Endodermal cell (in vitro differentiated cells): ENCODE measurements at places on chromosomes 12 and 14.

DNA sequence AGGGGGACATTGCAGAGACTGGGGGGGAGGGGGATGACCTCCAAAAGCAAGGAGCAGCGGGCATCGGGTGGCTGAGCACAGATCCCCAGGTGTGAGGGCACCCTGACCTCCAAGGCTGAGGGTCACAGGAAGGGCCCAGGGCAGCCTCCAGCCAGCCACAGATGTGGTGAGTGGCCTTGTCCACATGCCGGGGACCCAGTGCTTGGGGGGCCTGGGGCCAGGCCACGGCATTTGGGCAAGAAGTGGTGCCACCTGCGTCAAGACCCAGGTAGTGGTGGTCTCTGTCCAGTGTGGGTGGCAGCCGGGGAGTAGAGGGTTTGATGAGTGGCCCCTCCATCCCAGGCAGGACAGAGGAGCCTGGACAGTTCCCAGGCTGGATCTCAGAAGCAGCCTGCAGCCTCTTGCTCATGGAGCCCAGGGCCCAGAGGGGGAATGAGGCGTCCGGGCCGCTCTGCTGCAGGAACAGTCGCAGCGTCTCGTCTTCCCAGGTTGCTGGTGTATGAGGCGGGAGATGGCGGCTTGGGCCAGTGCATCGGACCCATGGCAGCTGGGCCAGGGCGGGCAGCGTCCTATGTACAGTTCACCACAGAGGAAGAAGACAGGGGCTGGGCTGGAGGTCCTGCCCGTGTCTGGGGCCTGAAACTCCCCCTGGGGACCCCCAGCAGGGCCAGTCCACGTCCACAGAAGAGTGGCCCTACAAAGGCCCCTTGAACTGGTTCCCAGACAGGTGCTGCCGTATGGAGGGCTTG lies 33.5 kb downstream of the CCNK start:
- H3K27me3 ChIP-seq: no peaks in the 10 kb centered on the region
- H3K4me3 ChIP-seq: no peak overlapping the region
- no peaks in the 10 kb centered on the region for H3K4me1 ChIP-seq

DNA sequence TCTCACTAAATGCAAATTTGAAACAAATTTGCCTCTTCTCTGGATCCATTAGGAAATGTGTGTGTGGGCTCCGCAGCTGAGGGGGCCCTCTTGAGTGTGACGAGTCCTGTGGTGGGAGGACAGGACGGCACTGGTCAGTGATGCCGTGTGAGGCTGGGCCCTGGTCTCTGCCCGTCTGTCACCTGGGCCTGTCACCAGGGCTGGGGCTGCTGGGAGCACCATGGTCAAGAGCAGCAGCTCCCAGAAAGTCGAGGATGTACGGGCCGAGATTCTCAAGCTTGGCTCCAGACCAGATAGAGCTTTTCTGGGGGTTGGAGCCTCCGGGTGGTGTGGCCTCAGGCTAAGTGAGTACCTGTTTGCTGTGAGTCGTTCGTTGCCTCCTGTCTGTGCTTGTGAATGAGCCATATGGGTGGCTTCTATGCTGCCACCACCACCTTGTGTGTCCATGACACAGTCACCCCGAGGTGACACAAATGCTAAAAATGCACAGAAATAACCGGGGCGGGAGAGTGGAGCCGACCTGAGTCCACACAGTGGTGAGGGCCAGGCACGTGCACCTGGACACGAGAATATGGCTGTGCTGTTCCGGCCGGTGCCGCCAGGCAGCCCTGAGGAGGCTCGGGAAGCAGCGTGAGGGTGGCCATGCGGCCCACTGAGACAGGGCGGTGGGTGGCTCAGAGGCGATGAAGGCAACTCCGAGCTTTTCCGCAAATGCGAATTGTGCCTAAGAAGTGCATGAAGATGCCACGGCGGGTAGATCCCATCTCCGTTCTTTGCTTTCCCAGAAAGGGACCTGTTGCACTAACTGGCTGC lies 8.7 kb downstream of the PGAM5 start:
- no peaks in the 10 kb centered on the region for H3K4me1 ChIP-seq
- H3K36me3 ChIP-seq: peaks cover 66% of the 10 kb centered on the region
- no peak overlapping the region for H3K27ac ChIP-seq
- DNase-seq: no peak

DNA sequence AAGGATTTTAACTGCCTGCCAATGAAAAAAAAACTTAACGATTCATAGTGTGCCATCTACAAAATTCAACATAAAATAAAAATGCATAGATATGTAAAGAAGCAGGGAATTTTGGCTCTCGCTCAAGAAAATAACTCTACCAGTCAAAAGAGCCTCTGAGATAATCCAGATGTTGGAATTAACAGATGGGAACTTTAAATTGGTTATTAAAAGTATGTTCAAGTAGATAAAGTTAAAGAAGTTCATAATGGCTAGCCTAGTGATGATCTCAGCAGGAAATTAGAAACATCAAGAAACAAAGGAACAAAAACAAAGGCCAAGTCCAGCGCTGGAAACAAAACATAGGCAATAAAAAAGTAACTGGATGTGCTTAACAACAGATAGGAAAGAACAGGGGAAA lies 23.1 kb downstream of the PIK3C2G start:
- no peaks in the 10 kb centered on the region for H3K4me1 ChIP-seq
- H3K4me3 ChIP-seq: no peak overlapping the region
- H3K27ac ChIP-seq: peak overlapping the region; percentile 12
- no peaks in the 10 kb centered on the region for H3K27me3 ChIP-seq
- H3K36me3 ChIP-seq: no peaks in the 10 kb centered on the region

DNA sequence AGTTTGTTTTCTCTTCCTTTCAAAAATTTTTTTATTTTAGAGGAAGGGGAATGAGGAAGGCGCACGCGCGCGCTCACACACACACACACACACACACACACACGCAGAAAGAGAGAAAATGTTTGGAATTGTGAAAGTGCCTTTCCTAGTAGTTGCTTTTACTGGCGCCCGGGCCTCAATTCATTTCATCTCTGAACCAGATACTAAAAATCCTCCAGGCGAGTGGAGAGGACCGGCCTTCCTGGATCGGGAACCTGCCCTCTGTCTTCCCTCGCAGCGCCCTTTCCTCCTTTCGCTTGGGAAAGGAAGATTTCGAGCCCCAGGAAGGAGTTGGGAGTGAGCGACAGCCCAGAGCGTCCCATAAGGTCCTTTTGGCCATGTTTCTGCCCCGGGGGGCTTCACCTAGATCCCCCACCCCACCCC lies 7.8 kb upstream of the TBX3 start:
- H3K27ac ChIP-seq: no peak overlapping the region
- peaks cover 19% of the 10 kb centered on the region for H3K4me1 ChIP-seq
- no peak for DNase-seq

GRCh38 chr12:84964048-84964447 lies 51.4 kb upstream of the SLC6A15 start:
- no peaks in the 10 kb centered on the region for H3K36me3 ChIP-seq
- H3K27me3 ChIP-seq: no peaks in the 10 kb centered on the region
- no peak for DNase-seq
- H3K4me3 ChIP-seq: no peak overlapping the region
- no peaks in the 10 kb centered on the region for H3K4me1 ChIP-seq
- H3K27ac ChIP-seq: no peak overlapping the region

DNA sequence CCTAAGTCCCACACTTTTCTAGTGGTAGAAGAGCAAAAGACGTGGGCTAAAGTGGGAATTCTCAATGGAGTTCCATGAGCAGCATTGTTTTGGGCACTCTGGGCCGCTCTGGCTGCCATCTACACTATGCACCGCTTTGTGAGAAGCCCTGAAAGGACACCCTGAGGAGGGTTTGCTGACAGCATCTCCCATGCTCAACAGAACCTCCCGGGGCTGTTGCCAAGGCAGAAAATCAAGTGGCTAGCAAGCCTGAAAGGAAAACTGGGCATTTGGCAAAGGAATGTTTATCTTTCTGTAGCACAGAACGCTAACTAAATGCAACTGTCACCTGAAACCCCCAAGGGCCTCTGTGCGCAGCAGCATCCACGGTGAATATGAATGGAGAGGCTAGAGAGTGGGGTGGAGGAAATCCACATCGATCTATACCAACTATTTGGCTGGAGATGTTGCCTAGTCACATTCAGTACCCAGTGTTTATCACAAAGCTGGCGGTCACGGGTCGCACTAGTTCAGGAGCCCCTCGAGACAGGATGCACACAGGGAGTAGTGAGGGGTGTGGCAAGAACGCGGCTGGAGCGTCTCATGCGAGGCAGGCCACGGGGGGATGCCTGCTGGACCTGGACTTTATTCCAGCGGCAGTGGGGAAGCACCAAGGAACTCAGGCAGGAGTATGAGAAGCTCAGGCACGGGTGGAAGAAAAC lies 14.2 kb downstream of the APPL2 start:
- peaks cover 8% of the 10 kb centered on the region for H3K36me3 ChIP-seq
- peak overlapping the region; percentile 6 for H3K27ac ChIP-seq
- H3K4me3 ChIP-seq: no peak overlapping the region
- no peaks in the 10 kb centered on the region for H3K27me3 ChIP-seq

GRCh38 chr12:86052921-86053320 lies 178.8 kb downstream of the NTS start:
- H3K4me3 ChIP-seq: no peak overlapping the region
- H3K4me1 ChIP-seq: no peaks in the 10 kb centered on the region
- no peak for DNase-seq
- H3K27ac ChIP-seq: no peak overlapping the region
- no peaks in the 10 kb centered on the region for H3K27me3 ChIP-seq
- no peaks in the 10 kb centered on the region for H3K36me3 ChIP-seq

DNA sequence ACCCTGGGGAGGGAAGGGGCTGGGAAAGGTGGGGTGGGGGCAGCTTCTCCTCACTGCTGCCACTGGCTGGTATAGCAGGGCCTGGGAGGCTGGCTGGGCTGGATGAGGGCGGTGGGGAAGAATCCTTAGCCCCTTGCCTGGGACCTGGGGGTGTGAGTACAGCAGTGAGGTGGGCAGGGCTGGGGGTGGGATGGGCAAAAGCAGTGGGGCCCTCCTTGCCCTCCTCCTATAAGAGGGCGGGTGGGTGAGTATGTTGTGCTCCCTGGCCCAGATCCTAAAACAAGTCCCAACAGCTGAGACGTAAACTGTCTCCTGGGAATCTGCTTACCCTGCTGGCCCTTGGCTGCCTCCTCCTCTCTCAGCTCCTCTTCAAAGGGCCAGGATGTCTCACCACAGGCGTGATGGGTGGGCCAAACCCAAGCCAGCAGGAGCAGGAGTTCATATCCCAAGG lies 2.2 kb downstream of the NCKAP5L start:
- peaks cover 19% of the 10 kb centered on the region for H3K4me1 ChIP-seq
- H3K36me3 ChIP-seq: peaks cover 9% of the 10 kb centered on the region
- H3K27me3 ChIP-seq: no peaks in the 10 kb centered on the region

GRCh38 chr14:71138448-71139293 lies 231.4 kb downstream of the PCNX1 start:
- H3K27ac ChIP-seq: no peak overlapping the region
- peak; percentile 86 for DNase-seq
- H3K36me3 ChIP-seq: no peaks in the 10 kb centered on the region
- no peak overlapping the region for H3K4me3 ChIP-seq
- no peaks in the 10 kb centered on the region for H3K4me1 ChIP-seq
- H3K27me3 ChIP-seq: no peaks in the 10 kb centered on the region

DNA sequence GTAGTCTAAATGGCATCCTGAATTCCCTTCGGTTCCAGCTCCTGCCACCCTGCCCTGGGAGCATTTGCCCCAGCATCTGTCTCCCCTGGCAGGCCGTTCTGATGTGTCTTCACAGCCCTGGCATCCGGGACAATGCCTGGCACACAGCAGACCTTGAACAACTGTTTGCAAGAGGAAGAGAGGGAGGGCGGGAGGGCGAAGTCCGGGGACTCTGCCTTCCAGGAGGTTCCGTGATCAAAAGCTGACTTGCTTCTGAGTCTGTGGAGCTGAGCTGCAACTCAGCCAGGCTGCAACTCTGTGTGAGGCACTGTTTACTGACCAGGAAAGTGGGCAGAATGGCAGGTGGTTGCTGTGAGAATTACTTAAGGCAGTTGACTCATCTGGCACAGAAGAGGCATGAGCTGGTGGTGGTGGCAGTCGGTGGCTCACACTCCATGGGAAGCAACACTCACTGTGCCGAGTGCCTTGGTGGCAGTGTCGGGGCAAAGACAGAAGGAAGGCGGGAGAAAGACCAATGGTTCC lies 61.1 kb upstream of the DLK1 start:
- no peaks in the 10 kb centered on the region for H3K36me3 ChIP-seq
- DNase-seq: peak; percentile 46
- H3K4me3 ChIP-seq: no peak overlapping the region
- peaks cover 19% of the 10 kb centered on the region for H3K4me1 ChIP-seq
- H3K27ac ChIP-seq: no peak overlapping the region

DNA sequence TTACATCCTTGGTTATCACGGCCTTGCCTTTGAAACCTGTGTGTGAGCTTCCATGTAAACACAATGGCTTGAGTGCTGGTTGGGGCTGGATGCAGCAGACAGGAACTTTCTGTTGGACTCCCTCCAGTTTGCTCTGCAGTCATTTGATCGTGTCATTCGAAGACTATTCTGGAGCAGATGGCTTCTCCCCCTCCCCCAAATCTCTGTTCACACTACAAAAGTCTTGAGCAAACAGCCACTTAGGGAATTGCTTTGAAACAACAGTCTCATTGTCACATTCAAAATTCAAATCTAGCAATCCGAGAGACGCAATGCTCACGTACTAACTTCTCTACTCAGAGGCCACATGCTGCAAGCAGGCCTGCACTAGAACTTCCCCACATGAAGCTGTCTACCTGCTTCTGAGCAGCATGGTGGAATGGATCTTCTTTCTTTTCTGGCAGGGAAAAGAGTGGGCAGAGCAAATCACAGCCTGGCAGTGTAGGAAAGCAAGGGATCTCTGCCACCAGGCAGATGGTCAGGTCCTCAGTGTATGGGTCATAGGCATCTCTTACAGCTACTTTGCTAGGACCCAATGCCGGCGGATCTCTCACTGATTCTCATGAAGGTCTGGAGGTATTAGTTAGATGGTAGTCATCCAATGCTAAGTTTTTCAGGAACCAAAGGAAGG lies 214.2 kb downstream of the PPM1H start:
- no peak for DNase-seq
- H3K4me1 ChIP-seq: peaks cover 13% of the 10 kb centered on the region
- no peak overlapping the region for H3K27ac ChIP-seq
- H3K27me3 ChIP-seq: no peaks in the 10 kb centered on the region

GRCh38 chr12:66571361-66571915 lies 107.4 kb downstream of the GRIP1 start:
- H3K4me1 ChIP-seq: no peaks in the 10 kb centered on the region
- H3K27ac ChIP-seq: no peak overlapping the region
- H3K36me3 ChIP-seq: no peaks in the 10 kb centered on the region
- H3K27me3 ChIP-seq: no peaks in the 10 kb centered on the region

DNA sequence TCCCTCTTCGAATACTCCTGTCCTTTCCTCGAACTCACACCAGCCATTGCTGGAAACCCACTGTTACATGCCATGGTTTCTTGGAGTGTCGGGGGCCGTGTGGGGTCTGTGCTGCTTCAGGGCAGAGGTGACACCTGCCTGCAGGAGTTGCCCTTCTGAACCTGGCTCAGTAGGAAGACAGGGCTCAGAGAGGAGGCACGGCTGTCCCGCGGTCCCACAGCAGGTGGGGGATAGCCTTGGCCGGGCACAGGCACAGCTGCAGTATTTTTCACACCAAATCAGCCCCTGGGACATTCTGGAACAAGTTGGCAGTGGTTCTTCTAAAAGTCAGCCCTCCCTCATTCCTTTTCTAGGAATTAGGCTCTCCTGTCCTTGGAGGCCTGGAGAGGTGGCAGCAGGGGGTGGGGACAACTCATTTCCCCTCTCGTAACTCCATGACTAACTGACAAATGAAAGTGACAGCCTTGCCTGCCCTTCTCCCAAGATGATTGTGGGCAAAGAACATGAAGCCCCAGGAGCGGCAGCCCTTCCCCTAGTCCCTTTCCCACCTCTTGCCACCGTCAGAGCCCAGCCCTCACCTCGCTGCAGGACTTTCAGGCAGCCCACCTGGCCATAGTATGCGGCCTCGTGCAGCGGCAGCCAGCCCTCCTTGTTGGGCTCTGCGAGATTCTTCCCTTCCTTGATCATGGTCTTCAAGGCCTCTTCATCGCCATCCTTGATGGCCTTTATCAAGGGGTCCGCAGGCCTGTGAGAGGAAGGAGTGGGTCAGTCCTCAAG lies 22.4 kb downstream of the ASB2 start:
- DNase-seq: peak; percentile 73
- no peak overlapping the region for H3K4me3 ChIP-seq
- no peaks in the 10 kb centered on the region for H3K36me3 ChIP-seq
- H3K4me1 ChIP-seq: no peaks in the 10 kb centered on the region
- no peak overlapping the region for H3K27ac ChIP-seq
